ENCODE measurements at places on chromosomes 11 and 22.
A peak's percentile ranks its signal among the peaks of the same experiment; 100 is the strongest.

DNA sequence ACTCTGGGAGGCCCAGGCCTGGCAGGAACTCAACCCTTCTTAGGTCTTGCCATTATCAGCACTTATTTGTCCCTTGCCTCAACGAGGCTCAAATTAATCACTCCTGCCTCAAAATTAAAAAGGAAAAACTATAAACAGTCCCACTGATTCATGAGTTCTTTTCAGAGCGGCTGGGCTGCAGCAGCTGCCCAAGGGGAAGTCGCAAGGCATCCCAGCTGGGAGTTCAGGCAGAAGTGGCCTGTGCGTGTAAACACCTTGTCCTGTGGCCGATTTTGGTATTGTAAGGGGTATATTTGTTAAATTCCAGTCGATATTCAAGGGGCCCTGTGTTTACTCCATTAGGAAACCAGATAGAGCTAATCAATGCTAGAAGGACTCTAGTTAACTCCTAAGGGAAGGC lies 213.9 kb upstream of the CADM1 start:
- no peak for DNase-seq

GRCh38 chr11:118939404-118939915 lies 13.7 kb upstream of the BCL9L start:
- no peak for DNase-seq

DNA sequence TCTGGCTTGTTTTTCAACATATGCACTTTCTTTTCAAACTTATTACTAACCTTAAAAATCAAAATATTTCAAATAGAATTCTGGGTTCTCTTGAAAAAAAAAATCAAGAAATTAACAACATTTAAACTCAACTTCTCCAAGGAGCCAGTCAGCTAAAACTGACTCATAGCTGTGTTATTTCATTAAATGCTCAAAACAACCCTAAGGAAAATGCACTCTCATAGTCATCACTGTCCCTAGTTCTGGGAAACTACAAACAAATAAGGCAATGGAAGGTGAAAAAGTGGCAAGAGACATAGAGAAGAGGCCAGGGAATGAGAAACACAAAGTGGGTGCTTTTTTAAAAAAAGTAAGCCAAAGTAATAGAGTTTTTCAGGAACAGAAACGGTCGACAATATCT lies 4.1 kb upstream of the ARHGAP20 start:
- no peak for DNase-seq

- DNase-seq = no peak
Observed at GRCh38 chr11:78244080-78244479, 55.4 kb downstream of the USP35 start.

GRCh38 chr11:36751335-36751781 lies 153.3 kb upstream of the RAG2 start:
- no peak for DNase-seq

DNA sequence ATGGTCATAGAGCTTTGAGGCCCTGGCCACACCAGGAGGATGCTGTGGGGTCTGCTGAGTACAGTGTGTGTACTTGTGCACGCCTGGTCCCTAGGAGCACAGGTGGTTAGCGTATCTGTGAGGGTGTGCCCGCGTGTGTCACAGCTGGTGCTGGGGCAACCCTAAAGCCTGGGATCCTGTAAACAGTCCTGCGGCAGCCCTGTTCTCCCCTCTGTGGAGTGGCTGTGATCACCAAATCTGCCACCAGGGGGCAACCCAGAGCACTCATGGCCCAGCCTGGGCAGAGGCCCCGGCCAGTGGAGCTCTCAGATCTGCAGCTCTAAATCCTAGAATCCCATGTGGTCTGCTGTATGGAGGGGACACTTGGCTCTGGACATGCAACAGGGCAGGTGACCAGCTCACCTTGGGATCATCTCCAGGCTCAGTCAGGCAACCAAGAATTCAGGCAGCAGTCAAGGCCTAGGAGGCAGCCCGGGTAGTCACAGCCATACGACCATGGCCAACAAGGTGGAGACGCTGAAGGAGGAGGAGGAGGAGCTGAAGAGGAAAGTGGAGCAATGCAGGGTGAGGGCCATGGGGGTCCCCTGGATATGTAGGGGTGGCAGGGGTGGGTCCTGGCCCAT lies 3.9 kb downstream of the SH3BP1 start:
- DNase-seq = peak; percentile 86

DNA sequence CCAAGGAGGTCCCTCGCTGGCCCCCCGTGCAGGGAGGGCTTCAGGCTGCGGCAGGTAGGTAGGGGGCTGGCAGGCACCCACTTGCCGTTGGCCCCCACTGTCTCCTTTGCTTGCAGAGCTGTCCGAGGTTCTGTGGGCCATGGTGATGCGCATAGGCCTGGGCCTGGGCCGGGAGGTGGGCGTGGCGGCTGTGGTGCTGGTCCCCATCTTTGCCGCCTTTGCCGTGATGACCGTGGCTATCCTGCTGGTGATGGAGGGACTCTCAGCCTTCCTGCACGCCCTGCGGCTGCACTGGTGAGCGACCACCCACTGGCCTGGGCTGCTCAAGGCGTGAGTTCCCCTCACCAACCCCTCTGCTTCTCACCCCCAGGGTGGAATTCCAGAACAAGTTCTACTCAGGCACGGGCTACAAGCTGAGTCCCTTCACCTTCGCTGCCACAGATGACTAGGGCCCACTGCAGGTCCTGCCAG lies 11.6 kb downstream of the TCIRG1 start:
- DNase-seq = no peak

DNA sequence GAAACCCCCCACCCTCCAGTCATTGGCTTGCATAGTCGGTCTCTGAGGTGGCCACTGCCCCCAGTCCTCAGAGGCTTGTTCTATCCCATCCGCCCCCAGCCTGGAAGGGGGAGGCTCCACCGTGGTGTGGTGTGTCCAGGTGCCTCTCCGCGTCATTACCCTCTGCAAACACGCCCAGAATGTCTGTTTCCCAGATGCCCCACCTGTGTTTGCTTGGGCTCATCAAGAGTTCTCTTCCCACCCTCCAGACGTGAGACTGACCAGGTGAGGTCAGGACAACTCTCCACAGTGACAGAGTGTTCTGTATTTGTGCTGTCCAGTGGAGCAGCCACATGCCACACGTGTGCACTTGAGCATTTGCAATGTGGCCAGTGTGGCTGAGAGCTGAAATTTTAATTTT lies 24.9 kb downstream of the LRRC10B start:
- no peak for DNase-seq

- no peak for DNase-seq
Observed at GRCh38 chr22:17981497-17981896, 42.9 kb downstream of the MICAL3 start.

DNA sequence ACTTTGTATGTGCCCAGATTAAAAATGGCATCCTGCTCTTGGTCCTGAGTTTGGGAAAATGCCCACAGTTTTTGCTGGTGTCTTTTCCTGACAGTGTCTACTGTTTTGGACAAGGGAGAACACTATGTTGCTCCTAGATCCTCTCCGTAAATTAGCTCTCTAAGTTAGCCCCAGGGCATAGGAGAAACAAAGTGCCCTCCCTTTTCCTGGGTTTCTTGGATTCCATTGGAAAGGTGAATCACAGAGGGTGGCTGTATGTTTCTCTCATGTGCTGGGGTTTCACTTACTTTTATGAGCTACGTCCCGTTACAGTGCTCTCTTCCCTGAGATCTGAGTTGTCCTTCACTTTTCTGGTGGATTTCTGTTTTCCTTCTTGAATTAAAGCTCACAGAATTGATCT lies 782.8 kb downstream of the CNTN5 start:
- DNase-seq = no peak

DNA sequence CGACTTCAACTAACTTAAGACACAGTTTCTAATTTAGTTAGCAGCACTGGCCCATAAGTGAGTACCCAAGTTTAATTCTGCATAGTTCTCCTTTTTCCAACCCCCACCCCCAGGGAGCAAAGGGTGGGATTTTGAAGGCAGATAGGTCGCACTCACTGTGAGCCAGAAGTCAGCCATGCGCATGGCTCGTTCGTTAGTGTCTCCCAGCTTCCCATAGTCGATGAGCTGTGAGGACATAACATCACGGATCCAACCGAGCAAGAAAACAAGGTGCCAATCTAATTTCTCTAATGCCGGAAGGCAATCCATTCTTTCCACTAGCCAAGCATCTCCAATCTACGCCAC lies 577 bp downstream of the MRPL17 start:
- no peak for DNase-seq

DNA sequence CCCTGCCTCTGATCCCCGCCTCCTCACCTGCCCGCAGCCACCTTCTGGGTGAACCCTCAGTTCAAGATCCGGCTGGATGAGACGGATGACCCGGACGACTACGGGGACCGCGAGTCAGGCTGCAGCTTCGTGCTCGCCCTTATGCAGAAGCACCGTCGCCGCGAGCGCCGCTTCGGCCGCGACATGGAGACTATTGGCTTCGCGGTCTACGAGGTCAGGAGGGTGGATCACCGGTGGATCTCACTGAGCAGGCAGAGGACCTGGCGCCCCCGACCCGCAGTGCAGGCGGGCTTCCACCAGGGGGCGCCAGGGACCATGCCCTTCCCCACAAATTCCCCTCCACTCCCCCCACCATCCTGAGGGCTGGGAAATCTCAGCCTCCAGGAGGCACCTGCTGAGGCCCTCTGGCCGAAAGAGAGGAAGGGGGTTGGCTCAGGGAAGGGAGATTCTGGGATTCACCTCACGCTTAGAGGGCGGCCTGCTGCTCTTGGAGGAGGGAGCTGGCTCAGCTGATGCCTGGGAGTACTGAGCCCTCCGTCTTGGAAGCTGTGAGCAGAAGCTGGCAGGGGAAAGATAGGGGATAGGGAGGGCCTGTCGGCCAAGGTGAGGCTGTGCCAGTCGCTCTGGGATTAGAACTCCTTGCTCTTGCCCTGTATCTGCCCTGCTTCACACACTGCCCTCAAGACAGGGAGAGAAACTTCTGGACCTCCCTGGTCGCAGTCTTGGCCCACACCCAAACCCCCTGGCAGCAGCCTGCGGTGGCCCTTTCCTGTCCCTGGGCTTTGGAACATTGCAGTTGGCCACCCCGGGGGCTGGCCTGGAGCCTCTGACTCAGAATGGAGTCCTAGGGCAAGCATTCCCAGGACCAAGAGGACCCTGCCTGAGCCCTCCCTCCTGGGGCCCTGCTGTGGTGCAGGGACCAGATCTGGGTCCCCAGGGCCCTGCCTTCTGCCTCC lies 23.2 kb downstream of the CAPN1 start:
- peak; percentile 82 for DNase-seq

DNA sequence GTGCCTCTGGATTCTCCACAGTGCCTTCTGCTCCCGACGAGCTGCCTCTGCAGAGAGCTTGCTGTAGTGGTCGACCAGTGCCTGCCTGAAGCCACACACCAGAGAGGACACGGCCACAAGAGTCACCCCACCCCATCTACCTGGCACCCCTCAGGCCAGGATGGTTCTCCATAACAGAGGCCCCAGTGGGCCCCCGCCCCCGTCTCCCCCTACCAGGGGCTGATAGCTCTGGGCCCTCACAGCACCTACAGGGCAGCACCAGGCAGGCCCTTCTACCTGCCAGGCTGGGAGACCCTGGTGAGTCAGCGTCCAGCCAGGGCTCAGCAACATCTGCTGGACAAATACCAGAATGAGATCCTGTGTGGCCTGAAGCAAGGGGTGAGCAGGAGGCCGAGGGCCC lies 21.7 kb downstream of the SELENOO start:
- no peak for DNase-seq

GRCh38 chr22:41226723-41227655 lies 13.7 kb downstream of the CHADL start:
- no peak for DNase-seq

DNA sequence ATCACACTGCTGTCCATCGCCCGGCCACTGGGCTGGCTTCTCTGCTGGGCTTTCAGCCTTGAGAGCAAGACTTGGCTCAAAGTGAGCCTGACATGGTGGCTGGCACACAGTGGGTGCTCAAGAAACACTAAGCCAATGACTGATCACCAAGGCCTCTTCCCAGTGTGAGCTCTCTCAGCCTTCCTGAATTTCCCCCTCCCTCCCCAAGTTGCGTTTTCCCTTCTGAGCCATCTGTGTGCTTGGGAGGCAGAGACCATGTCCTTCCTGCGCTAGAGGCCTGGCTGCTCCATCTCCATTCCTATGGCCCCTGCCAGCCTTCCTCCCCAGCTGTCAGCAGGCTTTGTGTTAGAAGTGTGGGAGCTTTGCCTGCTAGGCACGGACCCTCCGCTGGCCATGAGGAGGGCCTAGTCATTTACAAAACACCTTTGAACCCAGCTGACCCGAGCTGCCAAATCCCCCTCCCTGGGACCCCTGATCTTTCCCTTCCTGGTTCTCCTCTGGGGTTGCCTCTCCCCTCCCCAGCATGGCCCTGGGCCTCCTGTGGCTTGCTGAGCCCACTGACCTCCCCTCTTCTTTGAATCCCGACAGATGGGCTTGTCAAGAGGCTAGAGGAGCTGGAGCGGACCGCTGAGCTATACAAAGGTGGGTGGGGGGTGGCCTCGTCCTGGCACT lies 13.2 kb downstream of the PICK1 start:
- DNase-seq = no peak

DNA sequence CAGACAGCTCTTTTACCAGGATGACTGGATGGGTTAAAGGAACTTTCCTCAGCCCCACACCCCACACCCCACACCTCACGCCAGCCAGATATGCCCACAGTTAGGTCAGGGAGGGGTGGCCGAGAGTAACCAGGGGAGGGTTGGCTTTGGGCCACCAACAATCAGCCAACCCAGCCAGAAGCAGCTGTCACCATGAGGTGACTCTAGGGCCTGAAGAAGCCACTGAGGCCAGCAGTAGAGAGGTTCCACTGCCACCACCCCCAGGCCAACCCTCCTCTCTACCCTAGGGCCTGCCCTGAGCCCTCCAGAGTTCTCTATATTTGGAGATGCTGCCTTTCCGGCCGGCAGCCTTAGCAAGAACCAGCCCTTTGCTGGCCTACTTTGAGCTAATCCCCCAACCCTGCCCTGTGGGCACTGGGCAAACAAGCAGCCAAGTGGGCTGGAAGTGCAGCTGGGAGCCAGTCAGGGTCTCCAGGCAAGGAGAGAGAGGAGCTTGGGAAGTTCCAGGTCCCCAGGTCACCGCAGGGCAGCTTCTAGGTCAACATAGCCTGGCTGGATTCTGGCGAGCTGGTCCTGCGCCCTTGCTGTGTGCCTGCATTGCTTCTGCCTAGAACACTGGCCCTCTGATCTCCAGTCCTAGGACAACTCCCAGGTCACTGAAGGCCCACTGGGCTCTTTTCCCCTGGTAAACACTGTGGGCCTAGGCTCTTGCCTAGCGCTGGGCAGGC lies 12.0 kb upstream of the SYT8 start:
- DNase-seq = no peak

- no peak for DNase-seq
Observed at GRCh38 chr11:445765-446588, 4.1 kb upstream of the PTDSS2 start.

DNA sequence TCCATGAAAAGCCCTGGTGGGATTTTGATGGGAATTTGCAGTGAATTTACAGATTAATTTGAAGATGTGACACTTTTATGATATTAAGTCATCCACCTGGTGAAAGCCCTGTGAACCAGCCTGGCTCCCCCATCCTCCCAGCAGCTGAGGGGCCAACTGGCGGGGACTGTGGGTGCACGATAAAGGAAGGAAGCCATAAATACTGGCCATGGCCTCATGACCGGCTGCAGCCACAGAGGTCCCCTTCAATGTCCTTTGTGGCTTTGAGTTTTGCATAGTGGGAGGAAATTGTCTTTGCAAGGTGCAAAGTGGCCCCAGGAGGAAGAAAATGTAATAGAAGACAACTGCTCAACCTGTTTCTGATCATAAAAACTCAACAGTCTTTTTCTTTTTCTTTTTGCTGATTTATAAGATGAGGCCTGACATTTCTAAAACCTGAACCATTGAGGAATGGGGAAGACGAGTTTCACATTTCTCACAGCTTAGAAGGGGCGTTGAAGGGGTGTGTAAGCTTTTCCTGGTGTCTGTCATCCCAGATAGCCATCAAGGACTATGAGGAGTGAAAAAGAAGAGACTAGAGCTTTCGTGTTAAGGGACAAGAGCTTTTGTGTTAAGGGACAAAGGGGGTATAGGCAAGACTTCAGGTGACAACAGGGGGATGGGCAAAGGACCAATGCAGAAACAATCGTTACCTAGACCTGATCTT lies 6.3 kb upstream of the NDUFV1 start:
- peak; percentile 68 for DNase-seq

Measured in GM10248 (cell line).